HT-29 (cell line): ENCODE measurements at places on chromosomes 7 and 10.

DNA sequence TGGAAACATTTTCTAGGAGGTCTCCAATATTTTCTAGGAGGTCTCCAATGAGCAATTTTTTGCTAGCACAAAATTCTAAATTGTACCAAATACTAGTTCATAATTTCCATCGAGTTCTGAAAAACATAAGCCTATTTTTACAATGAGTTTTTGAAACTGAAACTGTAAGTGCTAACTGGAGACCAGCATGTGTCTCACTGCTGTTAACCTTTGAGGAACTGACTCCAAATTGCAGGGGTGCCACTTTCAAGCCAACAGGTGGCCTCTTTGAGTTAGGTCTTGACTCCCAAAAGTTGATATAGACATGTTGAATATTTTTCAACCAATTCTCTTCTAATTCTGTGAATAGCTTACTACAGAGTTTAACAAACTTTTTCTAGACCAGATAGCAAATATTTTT, 58.8 kb downstream of the CAV1 start:
- no peak for DNase-seq

GRCh38 chr7:96786261-96786997, 76.8 kb upstream of the SEM1 start:
- DNase-seq, result no peak

DNA sequence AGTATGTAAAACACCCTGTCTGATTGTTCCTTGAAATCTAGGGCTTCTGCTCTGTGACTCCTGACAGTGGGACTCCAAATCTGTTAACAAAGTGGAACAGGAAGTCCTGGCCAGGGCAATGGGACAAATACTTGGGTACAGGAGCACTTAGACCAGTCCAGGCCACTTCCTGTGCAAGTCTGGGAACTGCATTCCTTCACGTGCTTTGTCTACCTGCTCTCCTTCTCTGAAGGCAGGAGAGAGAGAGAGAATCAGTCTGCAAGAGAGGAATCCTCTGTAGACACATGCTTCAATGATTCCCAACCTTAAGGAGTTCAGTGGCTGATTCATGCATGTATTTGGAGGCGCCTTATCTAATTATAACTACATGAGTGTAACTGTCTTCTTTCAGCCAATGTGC, 530.2 kb downstream of the GATA3 start:
- DNase-seq, result no peak

- DNase-seq, result no peak
Measured at GRCh38 chr7:21717323-21717722, 174.5 kb downstream of the DNAH11 start.

- no peak for DNase-seq
Measured at GRCh38 chr10:117865945-117866344, 180.8 kb downstream of the RAB11FIP2 start.

GRCh38 chr10:71618598-71618997, 101.0 kb downstream of the C10orf105 start:
- DNase-seq, result no peak

DNA sequence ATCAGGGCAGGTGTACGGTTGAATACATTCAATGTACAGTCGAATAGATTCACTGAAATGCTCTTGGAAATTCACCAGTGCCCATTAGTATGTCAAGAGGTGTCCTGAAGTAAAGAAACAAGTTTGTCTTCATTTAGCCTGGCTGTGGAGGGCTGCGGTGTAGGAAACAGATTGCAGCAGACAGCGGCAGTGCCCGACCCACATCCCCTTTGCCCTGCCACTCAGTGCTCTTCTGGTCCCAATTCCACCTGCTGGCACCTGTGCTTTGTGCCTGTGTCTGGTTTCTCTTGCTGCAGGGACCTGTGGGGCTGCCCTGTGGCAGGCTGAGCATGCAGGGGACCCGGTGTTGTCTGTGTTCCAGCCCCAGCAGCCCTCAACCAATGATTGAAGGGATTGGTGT, 183.7 kb downstream of the RPS24 start:
- DNase-seq, result no peak

DNA sequence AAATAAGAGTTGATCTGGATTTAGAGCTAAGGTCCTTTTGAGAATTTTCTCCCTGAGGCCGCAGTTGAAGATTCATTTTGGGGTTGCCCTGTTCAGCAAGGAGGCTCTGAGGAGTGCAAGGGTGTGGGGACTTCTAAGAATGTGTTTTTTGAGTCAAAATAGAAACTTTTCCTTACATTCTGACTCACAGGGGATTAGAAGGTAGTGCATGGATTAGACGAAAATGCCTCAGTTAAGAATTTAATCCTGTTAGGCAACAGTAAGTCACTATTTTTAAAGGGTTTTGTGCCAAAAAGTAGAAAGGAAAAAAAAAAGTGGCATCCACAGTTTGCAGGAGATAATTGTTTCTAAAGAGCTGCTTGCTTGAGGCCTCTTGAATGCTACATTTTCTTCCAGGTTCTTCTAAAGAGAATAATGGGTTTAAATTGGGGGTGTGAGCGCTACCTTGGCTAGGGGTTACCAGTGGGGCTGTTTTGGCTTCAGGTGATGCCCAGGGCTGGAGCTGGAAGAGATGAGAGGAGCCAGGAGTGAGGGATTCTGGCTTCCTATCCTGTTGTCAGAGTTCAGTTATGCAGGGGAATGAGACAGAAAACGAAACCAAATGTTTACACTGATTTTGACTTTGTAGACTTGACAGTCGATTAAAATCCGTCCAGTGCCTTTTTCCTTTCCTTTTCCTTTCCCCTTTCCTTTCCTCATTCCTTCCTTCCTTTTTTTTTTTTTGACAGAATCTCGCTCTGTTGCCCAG, 52.9 kb downstream of the BAMBI start:
- no peak for DNase-seq

GRCh38 chr10:52447931-52448353, 133.9 kb downstream of the DKK1 start:
- no peak for DNase-seq
